NCI-H1092 treated with DMSO at 0.1 percent for 48 hours (cell line): ENCODE measurements at places on chromosomes 6 and 20.

DNA sequence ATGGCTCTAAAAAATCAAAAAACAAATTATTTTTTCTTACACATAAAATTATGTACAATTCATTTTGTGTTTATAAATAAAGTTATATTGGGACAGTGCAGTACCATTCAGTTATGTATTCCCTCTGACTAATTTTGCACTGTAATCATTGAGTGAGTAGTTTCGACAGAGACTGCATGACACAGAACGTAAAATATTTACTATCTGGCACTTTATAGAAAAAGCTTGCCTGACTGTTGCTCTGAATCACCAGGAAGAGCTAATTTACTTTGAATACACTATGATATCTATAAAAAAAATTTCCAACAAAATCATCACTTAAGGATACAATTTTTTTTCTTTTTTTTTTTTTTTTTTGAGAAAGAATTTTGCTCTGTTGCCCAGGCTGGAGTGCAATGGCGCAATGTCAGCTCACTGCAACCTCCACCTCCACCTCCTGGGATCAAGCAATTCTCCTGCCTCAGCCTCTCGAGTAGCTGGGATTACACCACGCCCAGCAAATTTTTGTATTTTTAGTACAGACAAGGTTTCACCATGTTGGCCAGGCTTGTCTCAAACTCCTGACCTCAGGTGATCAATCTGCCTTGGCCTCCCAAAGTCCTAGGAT lies 11.0 kb upstream of the KHDC1L start:
- no peak for DNase-seq

GRCh38 chr6:119749335-119749734 lies 399.8 kb upstream of the MAN1A1 start:
- no peak for DNase-seq

GRCh38 chr20:37095108-37095598 lies 644 bp downstream of the RBL1 start:
- DNase-seq: peak; percentile 53

DNA sequence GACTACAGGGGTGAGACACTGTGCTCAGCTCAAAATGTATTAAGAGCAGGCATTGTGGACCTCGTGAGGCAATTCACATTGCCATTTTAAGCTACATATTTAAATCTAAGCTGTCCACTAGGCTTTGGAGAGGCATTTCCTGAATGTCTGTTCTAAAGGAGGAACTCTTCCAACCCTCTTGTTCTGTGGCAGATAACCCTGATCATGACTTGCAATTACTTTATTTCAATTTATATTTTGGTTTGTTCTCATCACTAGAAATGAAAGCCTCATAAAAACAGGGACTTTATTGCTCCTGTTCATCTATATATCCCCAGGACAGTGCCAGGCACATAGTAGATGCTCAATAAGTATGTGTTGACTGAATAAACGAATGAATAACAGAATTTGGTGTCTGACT lies 84.0 kb upstream of the SALL4 start:
- DNase-seq: no peak

GRCh38 chr6:26500102-26500501 lies at the start of gene BTN1A1:
TSS of gene BTN1A1 (plus strand) at chr6:26500303. CDS start at chr6:26501287, 984 bp downstream.
- DNase-seq: no peak

DNA sequence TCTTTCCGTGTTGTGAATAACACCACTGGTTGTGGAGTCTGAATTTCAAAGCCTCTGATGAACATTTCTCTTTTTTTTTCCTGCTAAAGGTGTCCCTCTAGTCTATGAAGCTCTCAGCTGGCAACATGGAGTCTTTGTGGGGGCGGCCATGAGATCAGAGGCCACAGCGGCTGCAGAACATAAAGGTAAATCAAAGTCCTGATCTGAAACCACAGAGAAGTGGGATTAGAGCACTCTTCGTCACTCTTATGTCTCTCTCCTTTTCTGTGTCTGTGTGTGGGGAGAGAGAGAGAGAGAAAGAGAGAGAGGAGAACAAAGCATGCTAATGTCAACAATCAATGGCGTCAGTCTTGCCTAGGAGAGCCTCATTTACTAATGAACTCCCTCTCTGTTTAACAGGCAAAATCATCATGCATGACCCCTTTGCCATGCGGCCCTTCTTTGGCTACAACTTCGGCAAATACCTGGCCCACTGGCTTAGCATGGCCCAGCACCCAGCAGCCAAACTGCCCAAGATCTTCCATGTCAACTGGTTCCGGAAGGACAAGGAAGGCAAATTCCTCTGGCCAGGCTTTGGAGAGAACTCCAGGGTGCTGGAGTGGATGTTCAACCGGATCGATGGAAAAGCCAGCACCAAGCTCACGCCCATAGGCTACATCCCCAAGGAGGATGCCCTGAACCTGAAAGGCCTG lies 4.2 kb downstream of the PCK1 start:
- DNase-seq: no peak

GRCh38 chr6:3377536-3378397 lies 79.1 kb downstream of the SLC22A23 start:
- DNase-seq: no peak

DNA sequence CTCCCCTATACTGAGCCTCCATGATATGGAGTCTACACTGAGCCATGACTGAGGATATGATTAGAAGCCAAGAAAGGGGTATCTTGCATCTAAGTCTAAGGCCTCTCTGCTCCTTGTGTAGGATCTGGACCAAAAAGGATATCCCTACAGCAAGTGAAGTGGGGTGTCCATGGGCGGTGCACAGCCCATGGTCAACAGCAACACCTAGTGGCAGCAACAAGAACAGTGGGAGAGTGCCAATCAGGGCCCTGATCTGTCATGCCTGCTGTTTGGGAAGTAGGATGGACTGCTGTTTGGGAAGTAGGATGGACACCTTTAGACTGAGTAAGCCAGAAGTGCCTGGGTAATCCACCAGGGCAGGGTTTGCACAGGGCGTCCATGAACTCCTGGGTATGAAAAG lies 22.4 kb downstream of the PTGIS start:
- no peak for DNase-seq

DNA sequence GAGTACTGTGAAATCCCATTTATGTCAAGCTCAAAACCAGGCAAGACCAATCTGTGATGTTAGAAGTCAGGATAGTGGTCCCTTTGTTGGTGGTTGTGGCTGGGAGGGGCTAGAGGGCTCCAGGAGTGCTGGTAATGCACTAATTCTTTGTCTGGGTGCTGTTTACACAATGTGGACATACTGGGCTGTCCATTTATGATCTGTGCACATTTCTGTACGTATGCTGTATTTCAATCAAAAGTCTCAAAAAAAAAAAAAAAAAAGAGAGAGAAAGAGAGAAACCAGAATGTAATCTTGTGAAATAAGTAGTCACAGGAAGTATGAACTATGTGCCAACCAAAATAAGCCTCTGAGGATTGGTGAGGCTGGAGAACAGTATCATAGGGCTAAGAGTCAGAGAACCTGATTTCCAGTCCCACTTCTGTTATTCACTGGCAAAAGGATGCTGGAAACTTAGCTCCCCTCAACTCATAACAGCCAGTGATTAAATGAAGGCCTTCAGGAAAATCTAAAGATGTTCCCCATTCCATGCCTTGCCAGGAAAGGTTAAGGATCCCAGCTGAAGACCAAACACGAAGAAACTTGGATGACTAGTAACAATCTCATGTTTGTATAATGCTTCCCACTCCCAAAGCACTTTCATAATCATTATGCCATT lies 19.6 kb upstream of the TRAM2 start:
- no peak for DNase-seq

DNA sequence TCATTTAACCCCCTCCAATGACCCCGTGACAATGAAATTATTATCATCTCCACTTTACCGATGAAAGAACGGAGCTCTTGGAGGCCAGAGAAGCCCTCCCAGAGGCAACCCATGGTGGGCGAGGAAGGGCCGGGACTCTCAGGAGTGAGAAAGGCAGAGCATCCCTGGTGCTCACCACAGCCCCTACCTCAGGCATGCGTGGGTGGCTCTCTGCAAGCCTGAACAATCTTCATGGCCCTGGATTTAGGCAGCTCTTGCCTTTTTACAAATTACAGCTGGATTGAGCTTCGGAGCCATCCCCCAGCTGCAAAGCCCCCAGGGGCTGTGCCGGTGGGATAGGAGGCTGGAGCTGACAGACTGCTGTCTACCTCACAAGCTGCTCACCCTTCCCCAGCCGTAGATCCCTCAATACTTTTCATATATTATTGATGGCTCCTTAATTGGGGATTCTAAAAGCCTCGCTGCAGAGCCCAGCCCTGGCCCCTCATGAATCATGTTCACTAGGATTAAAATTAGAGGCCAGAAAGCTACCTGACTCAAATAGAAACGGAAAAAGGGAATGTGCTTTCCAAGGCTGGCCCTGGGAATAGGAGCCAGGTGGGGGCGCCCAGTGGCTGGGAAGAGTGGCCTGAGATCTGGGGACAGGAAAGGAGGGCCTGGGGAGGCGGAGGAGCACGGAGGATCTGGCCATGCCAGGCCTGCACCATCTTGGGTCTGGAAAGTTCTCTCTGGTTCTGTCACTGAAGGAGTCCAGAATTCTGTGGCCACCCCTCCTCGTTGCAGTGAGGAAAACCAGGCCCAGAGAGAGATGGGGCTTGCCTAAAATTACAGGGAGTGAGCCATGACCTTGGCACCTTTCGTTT lies 29.1 kb downstream of the CPNE5 start:
- no peak for DNase-seq

DNA sequence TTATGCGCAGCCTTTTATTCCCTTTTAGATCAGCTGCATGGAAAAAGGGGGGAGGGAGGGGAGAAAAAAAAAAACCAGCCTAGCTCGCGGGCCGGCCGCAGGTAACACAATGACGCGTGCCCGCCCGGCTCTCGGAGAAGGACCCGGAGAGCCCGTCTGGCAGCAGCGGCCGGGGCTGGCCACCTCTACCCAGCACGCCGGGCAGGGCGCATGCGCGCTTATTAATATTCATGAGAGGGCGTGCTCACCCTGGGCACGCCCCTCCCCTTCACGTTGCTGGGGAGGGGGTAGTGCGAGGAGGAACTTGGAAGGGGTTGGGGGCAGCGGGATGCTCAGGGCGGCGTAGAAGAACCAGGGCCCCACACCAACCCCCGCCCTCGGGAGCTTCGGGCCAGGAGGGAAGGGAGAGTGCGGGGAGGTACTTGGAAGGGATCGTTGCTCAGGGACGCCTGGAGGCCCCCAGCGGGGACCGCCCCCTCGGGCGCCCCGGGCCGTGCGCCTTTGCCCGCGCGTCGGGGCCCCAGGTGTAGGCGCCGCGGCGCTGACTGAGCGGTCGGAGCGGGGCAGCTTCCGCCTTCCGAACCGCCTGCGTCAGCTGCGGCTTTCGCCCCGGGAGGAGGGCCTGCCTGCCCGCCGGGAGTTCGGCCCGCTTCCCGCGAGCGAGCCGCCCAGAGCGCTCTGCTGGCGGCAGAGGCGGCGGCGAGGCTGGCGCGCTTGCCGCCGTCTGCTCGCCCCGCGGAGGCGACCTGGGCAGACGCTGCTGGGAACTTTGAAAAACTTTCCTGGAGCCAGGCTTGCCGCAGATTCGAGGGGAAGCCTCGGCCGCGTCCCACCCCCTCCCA lies at the start of gene JAG1:
TSS of gene JAG1 (minus strand) at position 158 of the 842 bp plus-strand sequence. CDS start 469 bp downstream, outside the sequence.
- peak; percentile 91 for DNase-seq

GRCh38 chr6:44959651-44960050 lies 368.5 kb upstream of the RUNX2 start:
- DNase-seq: no peak

GRCh38 chr20:22719167-22719591 lies 134.8 kb upstream of the FOXA2 start:
- DNase-seq: no peak

- no peak for DNase-seq
Observed at GRCh38 chr6:164379795-164380194, 929.6 kb downstream of the C6orf118 start.

DNA sequence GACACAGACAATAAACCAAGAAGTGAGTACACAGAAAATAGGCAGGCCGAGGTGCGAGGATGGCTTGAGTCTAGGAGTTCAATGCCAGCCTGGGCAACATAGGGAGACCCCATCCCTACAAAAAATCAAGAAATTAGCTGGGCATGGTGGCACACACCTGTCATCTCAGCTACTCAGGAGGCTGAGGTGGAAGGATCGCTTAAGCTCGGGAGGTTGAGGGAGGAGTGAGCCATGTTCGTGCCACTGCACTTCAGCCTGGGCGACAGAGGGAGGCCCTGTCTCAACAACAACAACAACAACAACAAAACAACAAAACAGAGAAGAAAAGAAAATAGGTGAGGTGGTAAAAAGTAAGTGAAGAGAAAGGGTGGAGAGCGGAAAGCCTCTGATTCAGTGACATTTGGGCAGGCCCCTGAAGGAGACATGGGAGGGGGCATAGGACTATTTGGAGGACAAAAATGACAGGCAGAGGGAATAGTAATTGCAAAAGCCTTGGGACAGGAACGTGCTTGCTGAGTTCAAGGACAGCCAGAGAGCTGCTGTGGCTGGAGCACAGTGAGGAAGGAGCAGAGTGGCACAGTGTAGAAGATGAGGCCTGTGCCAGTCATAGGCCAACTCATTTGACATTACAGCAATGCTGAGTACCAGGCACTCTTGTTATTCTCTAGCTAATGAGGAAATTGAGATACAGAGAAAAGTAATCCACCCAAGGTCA lies 160.6 kb downstream of the VEGFA start:
- no peak for DNase-seq

GRCh38 chr20:33320006-33320405 lies 37.0 kb downstream of the BPIFB1 start:
- no peak for DNase-seq

DNA sequence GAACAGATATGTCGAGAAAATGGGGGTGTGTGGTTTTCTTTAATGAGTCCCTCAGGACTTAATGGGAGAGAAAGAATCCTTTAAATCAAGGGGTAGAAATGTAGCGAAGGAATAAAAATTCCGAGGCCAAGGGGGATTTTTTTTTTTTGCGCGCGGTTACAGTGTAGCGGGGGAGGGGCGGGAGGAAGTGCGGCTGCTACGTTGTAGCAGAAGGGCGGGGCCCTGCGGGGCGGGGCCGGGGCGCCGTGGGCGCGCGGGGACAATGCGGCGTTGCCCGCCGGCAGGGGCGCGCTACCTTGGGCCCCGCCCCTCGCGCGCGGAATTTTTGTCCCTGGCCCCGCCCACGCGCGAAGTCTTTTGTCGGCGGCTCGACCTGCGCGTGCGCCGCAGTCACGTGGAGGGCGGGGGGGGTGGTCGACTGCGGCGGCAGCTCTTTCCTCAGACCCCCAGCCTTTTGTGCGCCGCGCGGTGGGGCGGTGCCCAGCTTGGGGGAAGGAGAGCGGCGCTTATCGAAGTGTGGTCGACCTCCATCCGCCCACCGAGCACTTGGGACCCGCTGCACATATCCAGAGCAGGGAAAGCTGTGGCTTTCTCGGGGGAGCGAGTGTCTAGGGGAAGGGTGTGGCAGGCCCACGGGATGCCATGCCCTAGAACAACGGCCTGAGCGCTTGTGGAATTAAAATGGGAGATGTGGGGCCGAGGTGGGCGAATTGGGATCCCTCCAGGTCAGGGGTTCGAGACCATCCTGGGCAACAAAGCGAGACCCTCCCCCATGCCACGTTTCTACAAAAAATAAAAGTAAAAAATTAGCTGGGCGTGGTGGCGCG lies 1.3 kb downstream of the TUBB start:
- DNase-seq: peak; percentile 74
